AG04450 (cell line): ENCODE measurements at places on chromosomes 5 and 9.

DNA sequence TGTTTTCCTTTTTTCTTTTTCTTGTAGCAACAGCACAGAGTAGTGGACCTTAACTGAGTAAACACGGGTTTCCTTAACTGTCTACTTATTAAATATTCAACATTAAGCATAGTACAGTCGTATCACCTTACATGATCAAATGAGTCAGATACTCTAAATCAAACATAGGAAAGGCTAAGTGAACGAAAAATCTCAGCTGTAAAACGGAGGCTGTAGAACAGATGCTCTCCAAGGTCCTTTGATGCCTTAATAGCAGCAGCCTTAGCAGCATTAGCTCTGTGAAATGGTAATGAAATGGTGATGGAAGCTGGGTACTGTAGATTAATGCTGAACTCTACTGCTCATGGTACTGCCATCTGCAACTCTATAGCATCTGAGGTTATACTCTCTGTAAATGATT, 1433.3 kb upstream of the C9orf72 start:
- no peak for DNase-seq

GRCh38 chr9:121201045-121201737, 478 bp downstream of the RAB14 start:
- DNase-seq, result no peak

- no peak for DNase-seq
Measured at GRCh38 chr9:35852267-35852815, 17.9 kb downstream of the OR13J1 start.

DNA sequence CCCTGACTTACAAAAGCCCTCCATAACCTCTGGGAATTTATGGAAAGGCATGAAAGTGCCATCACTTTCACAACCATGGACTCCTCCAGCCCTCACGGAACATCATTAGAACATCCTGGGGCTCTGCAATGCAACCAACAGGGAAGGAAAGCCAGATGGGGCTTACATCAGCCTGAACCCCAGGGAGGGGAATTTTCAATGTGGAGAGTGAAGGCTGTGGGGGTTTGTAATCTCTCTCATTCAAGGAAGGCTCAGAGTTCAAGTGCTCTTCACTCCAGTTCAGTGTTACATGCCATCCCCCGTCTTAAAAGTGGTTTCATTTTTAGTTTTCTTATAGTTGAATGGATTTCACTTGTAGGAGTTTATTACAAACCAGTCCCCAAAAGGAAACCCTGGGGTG, 5.7 kb downstream of the SPRY4 start:
- DNase-seq, result no peak

DNA sequence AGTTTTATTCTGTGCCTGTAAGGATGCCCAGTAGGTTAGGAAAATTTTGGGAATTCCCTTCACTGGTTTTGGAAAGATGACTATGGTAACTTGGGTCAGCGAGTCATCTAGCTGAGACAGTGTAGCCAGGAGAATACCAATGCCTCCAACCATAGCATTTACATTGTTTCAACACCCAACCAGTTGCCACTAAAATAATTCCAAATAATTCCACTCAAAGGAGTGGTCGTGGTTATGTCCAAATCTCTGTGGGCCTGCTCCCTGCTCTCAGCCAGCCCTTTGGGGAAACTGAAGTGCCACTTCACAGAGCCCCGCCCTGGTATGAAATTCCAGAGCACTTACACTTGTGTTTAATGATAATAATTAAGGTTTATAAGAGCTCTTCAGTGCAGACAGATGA, 310.5 kb downstream of the PLK2 start:
- DNase-seq, result no peak

- no peak for DNase-seq
Measured at GRCh38 chr5:180815293-180815917, 12.8 kb upstream of the MGAT1 start.

- peak; percentile 44 for DNase-seq
Measured at GRCh38 chr5:126002222-126002897, 420.8 kb upstream of the GRAMD2B start.

DNA sequence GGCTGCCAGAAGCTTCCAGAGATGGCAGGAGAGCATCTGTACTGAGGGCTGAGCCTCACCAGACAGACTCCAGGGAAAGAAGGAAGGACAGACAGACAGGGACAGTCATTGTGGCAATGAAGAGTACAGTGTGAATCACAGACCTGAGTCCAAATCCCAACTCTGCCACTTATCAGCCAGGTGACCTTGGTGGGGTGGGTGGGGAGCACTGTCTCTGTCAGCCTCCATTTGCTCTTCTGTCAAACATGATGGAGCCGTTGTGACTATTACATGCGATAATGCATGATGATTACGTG, 85.9 kb upstream of the FSTL4 start:
- no peak for DNase-seq

DNA sequence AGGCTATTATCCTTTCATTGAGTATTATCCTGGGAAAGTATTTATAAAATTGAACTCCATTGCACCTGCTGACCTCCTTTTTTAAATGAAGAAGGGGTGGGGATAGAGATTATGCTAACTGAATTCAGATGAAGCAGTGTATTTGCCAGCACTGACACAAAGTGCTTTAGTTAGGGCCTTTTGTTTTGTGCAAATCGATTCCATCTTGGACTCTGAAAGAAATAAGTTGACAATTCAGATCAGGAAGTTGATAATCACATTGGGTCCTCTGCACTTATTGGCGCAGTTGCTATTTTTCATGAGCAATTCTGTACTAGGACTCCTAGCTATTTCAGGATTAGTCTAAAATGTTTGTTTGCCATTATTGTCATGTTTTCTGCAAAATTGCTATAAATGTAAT, 101.6 kb upstream of the FSD1L start:
- no peak for DNase-seq

DNA sequence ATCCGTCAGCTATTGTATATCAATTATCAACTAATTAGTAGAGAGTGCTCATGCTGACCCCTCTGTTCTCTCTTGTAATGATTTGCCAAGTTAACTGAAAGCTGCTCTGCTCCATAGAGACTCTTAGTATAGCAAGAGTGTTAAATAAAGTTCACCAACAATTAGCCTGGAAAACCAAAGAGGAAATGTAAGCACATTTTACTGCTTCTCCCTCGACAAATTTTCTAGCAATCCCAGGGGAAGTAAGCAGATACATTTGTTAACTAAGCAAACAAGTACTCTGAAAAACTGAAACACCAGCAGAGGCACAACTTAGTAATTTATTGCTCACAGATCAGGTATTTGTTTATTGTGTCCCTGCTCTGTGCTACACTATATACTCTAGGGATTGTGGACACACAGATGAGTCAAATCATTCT, 162.2 kb downstream of the GLIS3 start:
- DNase-seq, result no peak

DNA sequence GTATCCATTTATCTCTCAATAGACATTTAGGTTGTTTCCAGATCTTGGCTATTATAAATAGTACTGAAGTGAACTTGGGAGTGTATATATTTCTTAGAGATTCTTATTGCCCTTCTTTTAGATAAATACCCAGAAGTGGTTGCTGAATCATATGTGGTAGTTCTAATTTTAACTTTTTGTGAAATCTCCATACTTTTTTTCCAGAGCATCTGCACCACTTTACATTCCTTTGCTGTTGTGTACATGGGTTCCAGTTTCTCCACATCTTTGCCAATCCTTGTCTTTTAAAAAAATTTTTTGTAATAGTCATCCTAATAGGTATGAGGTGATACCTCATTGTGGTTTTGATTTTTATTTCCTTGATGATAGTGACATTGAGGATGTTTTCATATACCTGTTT, 303.7 kb downstream of the CCDC171 start:
- peak; percentile 54 for DNase-seq

GRCh38 chr9:136296434-136297015, 7.4 kb downstream of the CCDC187 start:
- no peak for DNase-seq

DNA sequence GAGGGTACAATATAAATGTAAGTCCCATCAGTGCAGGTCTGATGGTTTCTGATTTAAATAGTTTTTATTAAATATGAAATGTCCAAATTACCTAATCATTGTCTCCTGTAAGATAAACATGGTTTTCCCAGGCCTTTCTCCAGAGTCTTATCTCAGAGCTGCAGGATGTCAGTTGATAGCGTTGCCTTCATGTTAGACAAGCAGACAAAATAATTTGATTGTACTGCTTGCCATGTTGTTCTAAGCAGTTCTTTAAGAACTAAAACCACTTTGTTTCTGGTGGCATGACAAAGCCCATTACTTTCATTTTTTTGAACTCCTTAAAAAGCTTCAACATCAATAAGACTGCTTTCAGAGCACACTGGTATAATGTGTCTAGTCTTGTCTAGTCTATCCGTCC, 1073.5 kb downstream of the MAT2B start:
- no peak for DNase-seq

GRCh38 chr9:131856105-131856504, 116.2 kb upstream of the RAPGEF1 start:
- no peak for DNase-seq

- no peak for DNase-seq
Measured at GRCh38 chr5:28215091-28215490, 1176.7 kb upstream of the CDH9 start.

- DNase-seq, result no peak
Measured at GRCh38 chr5:143841446-143841845, 29.5 kb downstream of the HMHB1 start.

- DNase-seq, result no peak
Measured at GRCh38 chr5:176359658-176360057, 1.9 kb downstream of the KIAA1191 start.

DNA sequence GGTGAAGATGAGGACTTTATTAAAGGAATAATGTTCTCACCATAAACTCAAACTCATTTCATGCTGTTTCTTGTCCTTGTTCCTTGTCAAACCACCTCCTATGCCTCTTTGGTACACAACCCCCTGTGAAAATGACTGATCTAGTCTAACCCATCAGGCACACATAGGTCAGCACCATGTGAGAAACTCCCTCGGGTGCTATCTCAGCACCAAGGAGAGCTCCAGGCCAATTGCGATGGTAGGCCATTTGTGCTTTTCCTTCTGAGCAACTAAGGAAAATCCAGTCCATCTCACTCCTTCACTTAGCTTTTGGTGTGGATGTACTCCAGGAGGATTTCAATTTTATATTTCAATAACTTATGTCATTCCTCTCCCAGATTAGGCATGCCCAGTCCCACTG, 199.8 kb downstream of the ZNF608 start:
- DNase-seq, result peak; percentile 3

GRCh38 chr5:125874057-125874456, 549.2 kb upstream of the GRAMD2B start:
- DNase-seq, result no peak

DNA sequence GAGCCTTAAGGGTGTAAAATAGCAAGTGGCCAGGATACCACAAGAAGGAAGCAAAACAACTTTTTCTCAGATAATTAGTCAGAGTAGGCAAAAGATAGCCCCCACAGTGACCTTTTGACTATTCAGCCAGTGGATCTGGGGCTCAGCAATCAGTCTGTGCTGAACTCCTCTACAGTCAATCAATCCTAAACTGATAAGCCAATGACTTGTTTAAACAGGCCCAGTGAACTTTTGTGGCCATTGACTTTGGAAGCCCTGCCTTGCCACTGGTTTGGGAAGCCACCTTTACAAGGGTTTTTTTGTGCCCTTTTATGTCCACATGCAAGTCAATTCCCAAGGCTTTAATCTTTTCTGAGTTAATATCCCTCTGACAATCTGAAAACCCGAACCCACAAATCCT, 1565.0 kb upstream of the WWC1 start:
- DNase-seq, result no peak

- DNase-seq, result no peak
Measured at GRCh38 chr9:128412120-128412790, 8.4 kb upstream of the CERCAM start.

DNA sequence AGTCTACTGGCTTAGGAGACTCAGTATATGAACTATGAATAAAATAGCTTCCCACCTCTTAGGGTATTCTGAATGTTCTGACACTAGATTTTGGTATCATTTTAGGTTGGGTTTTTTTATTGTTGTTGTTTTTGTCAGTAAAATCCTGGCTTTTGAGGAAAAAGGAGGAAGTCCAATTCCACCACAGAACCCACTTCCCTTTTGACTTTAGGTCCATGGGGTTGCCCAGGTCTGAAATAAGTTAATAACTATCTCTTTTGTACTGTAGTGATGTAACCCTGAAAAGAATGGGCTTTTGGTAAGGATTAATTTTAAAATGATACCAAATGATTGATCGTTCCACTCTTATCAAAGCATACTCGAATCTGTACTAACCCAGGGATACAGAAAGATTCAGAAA, 29.1 kb upstream of the IL12B start:
- DNase-seq, result no peak

DNA sequence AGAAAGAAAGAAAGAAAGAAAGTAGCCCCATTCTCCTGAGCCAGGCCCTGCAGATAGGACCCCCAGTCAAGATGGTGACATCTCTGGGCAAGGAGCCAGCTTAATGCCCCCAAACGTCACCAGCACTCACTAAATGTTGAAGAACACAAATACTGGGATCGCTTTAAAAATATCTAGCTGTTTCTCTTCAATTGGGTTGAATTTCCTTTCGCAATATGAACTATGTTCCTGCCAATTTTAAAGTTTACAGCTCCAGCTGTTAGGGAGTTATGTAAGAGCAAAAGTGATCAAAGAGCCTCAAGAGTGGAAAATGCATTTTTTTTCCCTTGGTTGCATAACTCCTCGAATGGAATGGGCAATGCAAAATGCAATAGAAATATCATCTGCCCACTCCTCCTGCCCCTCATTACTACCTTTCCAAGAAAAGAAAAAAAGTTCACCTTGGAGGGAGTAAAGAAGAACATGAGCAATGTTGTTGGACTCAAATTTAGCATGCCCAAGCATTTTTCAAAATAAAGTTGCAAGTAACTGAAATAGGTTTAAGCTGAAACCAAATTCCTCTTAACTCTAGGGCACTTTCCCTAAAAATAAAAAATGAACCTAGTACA, 244.2 kb upstream of the PIK3R1 start:
- DNase-seq, result peak; percentile 10

DNA sequence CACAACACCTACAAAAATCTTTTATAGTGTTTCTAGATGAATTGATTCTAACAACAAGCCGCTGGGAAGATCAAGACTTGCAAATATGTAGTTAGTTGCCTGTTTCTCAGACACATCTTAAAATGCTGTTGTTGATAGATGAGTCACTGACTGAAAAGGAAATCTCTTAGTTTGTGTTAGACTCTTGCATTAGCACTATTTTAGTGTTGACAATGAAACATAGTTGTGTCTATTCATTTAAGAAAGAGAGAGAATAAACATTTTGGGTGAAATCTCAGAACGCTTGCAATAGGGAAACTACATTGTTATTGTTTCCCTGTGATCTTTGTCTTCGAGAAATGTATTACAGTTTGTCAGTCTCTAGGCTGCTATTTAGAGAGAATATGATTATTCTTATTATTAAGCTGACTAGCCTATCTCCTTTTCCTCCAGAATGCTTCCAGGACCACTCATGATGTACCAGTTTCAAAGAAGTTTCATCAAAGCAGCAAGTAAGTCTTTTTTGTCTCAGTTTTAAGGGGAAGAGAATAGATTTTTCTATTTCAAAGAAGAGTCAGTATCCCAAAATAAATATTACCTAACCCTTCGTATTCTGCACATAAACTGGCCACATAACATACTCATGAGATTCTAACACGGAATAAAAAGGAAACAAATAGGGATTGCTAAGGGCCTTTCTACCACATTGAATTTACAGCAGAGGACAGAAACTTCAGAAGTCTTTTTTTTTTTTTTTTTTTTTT, 285.6 kb downstream of the ARHGAP26 start:
- no peak for DNase-seq

GRCh38 chr5:76483433-76483832, 80.3 kb downstream of the IQGAP2 start:
- DNase-seq, result no peak
